CD4-positive, alpha-beta T cell (primary cell): ENCODE measurements at places on chromosomes 4 and X. TPM values are rescaled to one million over a fixed set of nuclear protein-coding genes. Genes with fewer than 3 reads are reported as not detected.

The SPANXC gene
- total RNA-seq = not detected

The RELL1 gene
- total RNA-seq = 50.3 TPM

DNA sequence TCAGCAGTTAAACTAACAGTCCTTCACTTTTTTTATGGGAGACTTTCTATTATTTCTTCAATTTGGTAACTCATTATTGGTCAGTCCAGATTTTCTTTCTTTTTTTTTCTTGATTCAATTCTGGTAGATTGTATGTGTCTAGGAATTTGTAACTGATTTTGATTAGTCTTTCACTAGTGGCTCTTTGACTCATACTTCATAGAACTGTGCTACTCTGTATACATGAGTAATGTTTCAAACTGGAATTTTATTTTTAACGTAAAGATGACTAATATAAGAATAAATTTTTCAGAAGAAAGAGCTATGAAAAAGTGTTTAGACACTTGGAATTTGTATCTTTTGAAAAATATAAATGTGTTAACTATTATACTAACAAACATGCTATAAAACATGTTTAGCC lies 813.0 kb downstream of the TRAM1L1 start:
- no peak for DNase-seq

GRCh38 chr4:42547805-42548204 lies 109.1 kb downstream of the ATP8A1 start:
- DNase-seq = no peak

DNA sequence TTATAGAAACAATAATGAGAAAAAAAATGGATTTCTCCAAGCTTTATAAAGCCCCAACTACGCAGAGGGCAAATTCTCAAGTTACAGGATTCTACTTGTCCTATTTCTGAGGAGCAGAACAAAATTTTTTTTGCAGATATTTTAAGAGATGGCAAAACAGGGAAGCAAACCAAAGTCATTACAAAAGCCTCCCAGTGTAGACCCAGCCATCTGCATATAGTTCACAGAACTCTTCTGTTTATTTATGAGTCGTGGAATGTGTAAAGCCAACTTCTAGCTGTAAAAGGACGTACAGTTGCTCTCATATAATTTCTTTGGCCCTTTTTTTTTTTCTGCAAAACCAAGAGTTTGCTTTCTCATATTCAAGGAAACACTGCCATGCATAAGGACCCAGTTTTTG lies 120.4 kb downstream of the PCDH7 start:
- DNase-seq = no peak

GRCh38 chr4:115678425-115678941 lies 565.1 kb upstream of the NDST4 start:
- no peak for DNase-seq

DNA sequence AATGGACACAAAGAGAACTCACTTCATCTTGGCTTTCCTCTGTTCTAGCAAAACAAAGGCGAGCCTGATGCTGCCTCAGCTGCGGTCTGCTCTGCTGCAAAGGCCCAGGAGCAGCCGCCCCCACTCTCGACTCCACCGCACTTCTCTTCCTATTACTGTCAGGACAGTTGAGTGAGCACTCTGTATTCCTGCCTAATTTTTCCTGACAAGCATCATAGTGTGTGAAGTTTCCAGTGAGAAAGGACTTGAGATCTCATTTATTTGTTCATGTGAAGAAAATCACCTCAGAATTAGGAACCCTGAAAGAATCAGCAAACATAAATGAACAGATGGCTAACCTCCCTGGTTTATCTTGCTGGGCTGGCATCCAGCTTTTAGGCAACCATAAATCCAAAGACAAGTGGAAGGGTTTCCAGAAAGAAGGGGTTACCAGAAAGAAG lies 15.6 kb downstream of the SCARB2 start:
- no peak for DNase-seq

GRCh38 chrX:136674270-136674985 lies 26.5 kb downstream of the CD40LG start:
- DNase-seq = no peak

- DNase-seq = no peak
Observed at GRCh38 chr4:138275963-138276621, 33.9 kb upstream of the SLC7A11 start.

DNA sequence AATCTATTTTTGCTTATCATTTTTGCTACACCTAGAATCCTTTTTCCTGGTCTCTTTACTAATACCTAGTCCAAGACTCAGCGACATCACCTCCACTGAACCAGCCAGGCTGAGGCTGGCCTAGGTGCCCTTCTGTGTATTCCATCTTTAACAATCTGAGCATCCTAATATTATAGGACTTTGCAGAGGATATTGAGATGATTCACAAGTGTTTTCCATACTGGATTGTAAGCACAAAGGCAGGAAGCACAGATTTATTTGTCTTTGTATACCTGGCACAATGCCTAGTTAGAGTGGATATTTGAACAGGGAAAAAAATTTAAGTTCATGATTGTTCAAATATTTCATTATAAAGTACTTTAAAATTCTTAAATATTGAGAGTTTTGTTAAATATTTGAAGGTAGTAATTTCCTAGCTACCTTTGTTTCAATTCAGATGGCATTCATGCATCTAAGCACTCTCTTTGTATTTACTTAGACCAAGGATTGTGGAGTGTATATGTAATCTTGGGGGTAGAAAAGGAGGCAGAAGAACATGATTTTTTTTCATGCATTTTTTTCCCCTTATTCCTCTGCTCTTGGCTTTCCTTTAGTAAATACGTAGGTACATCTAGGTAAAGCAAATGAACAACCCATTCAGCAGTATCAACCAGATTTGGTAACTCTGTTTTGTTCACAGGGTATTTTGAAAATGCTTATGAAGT lies 18.4 kb downstream of the SMARCA5 start:
- no peak for DNase-seq

- no peak for DNase-seq
Observed at GRCh38 chr4:78749972-78750727, 26.0 kb upstream of the BMP2K start.
